T follicular helper cell (primary cell): ENCODE measurements at places on chromosomes 7 and 10.

GRCh38 chr7:107816011-107816566, 13.1 kb upstream of the SLC26A3 start:
- DNase-seq, result no peak

GRCh38 chr10:1084011-1084950, 28.1 kb downstream of the WDR37 start:
- no peak for DNase-seq

- no peak for DNase-seq
Observed at GRCh38 chr10:74083304-74083703, 67.3 kb downstream of the AP3M1 start.

- no peak for DNase-seq
Observed at GRCh38 chr10:80413271-80413996, 5.1 kb downstream of the PRXL2A start.

DNA sequence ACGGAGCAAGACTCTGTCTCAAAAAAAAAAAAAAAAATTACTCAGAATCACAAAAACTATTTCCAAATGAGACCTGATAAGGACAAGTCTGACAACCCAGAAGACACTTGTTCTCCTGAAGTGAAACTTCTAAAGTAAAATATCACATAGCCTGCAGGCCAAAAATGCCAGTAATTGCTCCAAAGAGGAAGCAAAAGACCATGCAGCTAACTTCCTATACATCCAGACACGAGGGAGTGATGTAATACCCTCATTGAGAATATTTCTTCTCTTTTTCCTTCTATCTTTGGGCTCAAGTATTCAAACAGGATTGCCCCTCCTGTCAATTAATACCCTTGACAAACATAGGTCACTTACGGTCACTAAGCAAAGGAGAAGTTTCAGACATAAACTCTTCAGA, 31.2 kb downstream of the ARMH3 start:
- DNase-seq, result no peak

GRCh38 chr7:41107330-41107937, 595.5 kb downstream of the INHBA start:
- no peak for DNase-seq
